EH (cell line): ENCODE measurements at places on chromosomes 5 and 9.
A peak's percentile ranks its signal among the peaks of the same experiment; 100 is the strongest.

DNA sequence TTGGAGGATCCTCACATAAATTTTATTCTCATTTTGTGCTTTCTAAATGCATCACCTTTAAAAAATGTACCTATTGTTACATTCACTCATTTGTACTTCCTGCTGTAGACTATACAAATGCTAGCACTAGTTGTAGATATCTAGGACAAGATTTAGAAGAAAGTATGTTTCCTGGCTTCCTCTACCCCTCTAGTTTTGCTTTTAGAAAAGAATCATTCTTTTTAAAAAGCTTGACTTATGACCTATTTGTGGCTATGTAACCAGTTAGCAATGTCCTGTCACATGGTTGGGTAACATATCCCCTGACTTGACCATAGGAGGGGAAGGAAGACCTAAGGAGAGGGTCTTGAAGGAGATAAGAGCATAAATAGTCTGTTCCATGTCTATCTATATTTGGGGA, 13.3 kb downstream of the CAMK4 start:
- DNase-seq, result no peak

GRCh38 chr9:132755096-132755495, 84.8 kb downstream of the GTF3C4 start:
- DNase-seq, result no peak

DNA sequence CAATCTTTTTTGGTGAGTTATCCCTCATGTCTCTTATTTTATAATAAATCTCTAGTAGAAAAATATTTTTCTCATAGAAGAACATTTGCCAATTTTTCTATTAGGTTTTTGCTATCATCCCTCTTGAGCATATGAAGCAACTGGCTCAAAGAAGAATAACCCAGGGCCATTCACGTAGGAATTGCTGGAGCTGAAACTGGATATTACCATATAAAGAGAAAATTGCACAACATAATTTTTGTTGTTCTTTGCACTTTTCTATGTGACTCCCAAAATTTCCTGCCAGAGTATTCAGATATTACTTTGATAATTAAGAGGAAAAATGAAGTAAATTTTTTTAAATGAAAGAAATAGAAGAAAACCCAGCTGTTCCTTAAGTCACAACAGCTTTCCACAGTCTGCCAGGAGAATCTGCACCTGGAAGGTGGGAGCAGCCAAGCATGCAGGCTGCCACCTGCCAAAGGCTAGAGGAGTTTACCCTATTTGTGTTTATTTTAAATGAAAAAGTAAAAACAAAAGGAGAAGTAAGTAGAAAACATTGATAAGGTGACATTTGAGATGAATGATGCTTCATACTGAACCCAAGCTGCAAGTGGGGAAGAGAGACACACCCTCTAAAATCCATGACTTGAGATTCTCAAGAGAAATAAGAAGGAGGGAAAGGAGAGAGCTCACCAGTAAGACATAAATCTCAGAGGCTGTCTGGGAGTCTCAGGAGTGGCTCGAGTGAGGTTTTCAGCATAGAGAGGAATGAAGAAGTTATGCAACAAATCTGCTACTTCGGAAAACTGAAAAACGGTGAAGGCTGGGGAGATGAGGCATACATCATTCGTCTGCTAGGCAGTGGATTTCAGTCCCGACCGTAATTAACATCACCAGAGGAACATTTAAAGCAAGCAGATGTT, 31.5 kb upstream of the FREM1 start:
- DNase-seq, result no peak

DNA sequence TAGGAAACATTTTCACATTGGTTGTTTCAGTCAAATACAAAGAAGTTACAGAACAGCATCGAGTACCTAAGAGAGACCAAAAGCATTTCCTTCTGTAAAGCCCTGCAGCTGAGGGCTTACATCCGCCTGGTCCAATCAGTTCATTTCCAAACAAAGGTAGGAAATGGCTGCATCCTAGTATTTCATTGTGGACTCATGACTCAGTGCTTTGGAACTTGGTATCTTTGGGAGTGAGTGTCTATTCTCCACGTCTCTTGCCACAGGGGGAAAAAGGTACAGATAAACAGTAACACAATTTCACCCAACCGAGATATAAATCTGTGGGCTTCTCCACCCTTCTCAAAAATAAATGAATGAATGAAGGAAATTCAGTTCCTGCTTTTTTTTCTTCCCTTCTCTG, 75.4 kb downstream of the NFIB start:
- DNase-seq, result peak; percentile 25

- DNase-seq, result no peak
Measured at GRCh38 chr5:154878642-154879335, 20.4 kb downstream of the CNOT8 start.

DNA sequence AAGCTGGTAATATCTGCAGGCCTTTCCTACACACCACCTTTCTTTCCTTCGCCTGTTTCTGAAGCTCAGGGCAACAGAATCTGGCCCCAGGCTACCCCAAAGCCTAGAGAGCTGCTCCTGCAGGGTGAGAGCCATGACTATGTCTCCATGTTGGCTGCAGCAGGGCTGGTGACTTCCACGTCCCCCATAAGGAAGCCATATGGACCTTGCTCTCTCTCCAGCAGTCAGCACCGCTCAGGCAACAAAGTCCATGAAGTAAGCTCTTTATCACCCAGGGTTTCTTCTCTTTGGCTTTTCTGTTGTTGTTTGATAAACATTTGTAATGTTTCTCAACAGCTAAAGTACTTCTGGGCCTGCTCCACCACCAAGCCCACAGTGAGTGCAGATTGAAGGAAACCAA, 125.2 kb downstream of the SLIT3 start:
- no peak for DNase-seq

- DNase-seq, result peak; percentile 90
Measured at GRCh38 chr5:181246276-181247049, 2.8 kb upstream of the RACK1 start.

- no peak for DNase-seq
Measured at GRCh38 chr5:6455571-6456200, 7.0 kb downstream of the UBE2QL1 start.

DNA sequence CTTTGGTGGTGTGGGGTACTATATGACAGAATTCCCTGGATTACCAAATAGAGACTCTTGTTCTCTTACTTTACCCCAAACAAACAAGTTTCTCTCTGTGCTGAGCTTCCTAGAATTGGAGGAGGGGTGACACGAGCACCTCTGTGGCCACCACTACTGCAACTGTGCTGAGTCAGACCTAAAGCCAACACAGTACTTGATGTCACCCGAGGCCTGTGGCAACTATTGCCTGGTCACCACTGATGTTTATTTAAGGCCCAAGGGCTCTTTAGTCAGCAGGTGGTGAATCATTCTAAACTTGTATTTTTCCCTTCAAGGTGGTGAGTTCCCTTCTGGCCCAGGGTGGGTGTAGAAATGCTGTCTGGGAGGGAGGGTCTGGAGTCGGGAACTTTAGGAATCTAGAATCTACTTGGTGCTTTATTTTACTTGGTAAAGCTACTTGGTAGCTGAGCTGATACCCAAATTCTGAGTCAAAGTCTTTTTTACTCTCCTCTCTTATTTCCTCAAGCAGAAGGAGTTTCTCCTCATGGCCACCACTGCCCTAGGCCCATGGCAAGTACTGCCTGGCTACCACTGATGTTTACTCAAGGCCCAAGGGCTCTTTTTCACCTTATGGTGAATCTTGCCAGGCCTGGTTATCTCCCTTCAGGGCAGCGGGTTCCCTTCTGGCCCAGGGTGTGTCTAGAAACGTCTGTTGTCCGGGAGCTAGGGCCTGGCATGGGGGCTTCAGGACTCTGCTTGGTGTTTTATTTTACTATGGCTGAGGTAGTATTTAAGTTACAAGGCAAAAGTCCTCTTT, 9.8 kb downstream of the LURAP1L start:
- DNase-seq, result peak; percentile 91

- peak; percentile 11 for DNase-seq
Measured at GRCh38 chr9:109092051-109092580, 27.6 kb downstream of the TMEM245 start.

DNA sequence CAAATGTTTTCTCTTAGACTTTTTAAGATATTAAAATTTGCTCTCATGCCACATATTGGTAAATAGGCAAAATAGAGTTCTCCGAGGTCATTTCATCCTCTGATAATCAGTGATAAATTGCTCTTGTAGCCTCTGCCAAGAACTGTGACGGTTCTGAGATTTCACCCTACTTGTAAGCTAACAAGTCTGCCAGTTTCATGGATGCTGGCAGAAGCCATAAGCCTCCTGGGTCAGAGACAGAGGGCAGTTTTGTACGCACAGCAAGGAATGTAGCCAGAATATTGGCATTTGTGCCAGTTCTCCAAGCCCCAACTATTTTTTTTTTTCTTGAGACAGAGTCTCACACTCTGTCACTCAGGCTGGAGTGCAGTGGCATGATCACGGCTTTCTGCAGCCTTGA, 945.0 kb upstream of the WWC1 start:
- no peak for DNase-seq

DNA sequence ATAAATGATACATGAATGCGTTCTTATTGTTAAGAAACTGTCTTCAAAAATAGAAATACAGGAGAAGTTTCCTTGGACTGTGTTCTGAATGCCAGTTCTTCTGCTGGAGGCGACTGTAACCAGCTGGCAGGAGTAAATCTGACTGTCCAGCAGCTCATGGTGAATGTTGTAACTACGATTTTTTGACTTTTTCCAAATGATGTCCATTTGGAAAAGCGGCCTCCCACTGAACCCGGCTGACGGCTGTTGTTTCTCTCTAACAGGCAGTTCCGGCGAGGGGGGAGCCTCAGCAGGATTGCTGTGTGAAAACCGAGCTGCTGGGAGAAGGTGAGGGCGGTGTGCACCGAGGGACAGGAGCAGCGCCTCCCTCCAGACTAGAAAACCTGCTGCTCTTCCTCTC, 91.9 kb downstream of the EHMT1 start:
- no peak for DNase-seq

GRCh38 chr9:36928670-36929349, 105.3 kb downstream of the PAX5 start:
- DNase-seq, result peak; percentile 67

- DNase-seq, result no peak
Measured at GRCh38 chr5:67416133-67416937, 219.7 kb upstream of the CD180 start.

DNA sequence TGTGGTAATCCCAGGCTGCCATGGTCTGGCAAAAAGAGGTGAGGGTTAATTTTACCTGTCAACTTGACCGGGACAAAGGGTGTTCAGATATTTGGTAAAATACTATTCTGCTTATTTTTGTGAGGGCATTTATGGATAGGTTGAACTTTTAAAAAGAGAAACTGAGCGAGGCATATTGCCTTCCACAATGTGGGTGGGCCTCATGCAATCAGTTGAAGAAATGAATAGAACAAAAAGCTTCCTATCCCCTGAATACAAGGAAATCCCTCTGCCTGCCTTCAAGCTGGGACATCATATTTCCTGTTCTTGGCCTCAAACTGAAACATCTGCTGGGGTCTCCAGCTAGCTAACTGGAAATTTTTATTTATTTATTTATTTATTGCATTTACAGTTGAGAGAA, 734.7 kb downstream of the IRX1 start:
- DNase-seq, result no peak

- peak; percentile 14 for DNase-seq
Measured at GRCh38 chr5:123756318-123756665, 244.3 kb downstream of the CSNK1G3 start.

GRCh38 chr9:112554516-112554915, 67.9 kb downstream of the KIAA1958 start:
- DNase-seq, result peak; percentile 70

DNA sequence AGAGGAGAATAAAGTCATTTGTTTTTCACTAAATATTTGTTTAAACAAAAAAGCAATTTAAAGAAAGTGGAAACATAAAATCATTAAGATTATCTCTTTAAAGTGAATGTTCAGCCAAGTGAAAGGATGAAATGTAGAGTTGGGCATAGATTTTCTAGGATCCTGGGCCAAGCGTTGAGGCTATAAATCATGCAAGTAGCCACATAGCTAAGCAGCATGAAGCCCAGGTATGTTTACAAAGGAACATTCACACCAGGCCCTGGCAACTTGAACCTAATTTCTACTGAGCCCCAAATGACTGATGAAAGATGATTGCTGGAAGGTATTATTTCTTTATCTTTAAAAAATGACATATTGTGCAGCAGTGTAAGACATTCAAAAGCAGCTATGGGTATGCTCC, 461.8 kb downstream of the MAT2B start:
- DNase-seq, result no peak

DNA sequence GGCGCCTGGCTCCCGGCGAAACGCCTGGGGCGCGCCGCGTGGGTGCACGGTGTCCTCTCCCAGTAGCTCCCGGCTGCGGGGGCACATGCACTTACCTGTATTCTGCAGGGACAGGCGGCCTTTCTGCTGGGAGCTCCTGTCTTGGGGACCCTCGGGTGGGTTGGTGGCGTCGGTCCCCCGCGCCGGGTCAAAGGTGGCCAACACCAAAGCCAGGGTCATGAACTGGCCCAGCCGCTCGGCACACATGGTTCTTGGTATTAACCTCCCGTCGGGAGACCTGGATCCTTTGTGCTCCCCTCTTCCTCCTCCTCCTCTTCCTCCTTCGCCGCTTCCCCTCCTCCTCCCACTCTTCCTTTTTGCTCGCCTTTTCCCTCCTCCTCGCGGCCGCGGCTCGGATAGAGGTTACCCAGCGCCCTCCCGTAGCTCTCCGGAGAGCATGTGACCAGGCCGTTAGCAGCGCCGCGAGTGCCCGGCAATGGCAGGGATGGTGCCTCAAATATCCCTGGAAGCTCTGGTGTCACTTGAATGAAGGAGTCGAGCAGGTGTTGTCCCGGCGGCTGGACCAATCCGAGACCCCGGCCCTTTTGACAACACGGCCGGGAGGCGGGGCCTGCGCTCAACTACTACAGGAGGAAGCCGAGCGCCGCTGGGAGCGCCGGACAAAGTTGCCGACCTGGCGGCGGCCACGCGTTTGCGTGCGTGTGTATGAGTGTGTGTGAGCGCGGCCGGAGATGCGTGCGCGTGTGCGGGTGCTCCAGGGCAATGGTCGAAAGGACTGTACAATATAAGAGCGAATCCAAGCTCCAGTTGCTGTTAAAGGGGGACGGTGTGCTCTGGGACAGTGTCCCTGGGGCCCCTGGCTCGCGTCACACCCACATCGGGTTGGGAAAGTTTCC, at the start of gene STC2:
TSS of gene STC2 (minus strand) at position 467 of the 896 bp plus-strand sequence. CDS start at position 246, 221 bp downstream.
- DNase-seq, result peak; percentile 96

GRCh38 chr9:82134010-82134409, 145.4 kb downstream of the SPATA31D1 start:
- DNase-seq, result peak; percentile 23

- DNase-seq, result no peak
Measured at GRCh38 chr9:504921-505740, 290.5 kb downstream of the DOCK8 start.

DNA sequence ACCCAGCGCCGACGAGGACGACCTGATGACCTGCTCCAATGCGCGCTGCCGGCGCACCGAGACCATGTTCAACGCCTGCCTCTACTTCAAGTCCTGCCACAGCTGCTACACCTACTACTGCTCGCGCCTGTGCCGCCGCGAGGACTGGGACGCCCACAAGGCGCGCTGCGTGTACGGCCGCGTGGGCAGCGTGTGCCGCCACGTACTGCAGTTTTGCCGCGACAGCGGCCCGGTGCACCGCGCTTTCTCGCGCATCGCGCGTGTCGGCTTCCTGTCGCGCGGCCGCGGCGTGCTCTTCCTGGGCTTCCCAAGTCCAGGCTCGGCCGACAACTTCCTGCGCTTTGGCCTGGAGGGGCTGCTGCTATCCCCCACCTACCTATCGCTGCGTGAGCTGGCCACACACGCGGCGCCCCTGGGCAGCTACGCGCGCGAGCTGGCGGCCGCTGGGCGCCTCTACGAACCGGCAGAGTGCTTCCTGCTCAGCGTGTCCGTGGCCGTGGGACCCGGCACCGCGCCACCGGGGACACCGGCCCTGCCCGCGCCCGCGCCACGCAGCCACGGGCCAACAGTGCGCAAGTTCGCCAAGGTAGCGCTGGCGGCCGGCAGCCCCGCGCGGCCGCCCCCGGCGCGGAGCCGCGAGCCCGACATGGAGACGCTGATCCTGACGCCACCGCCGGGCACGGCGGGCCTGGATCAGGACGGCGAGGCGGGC, 2.7 kb upstream of the PHPT1 start:
- DNase-seq, result no peak
